ENCODE measurements at places on chromosomes 16 and 17.

DNA sequence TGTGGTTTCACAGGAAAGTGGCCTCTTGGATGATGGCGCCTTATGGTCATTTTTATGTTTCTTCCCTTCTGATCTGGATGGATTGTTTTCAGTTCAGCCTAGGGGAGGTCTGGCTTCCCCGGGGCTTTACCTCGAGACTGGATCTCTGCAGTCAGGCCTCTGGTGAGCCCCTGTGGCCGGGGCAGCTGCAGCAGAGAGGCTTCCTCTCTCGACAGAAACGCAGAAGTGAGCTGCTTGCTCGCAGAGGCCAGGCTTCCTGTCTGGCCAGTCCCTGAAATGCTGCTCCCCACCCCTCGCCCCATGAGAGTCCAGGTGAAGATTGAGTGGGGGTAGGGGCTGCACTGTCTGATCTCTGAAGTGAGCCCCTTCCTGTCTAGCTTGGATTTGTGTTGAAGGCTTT lies 44.0 kb downstream of the PLCG2 start:
- DNase-seq, result no peak

GRCh38 chr16:7209598-7209997 lies 123.0 kb upstream of the RBFOX1 start:
- no peak for DNase-seq

DNA sequence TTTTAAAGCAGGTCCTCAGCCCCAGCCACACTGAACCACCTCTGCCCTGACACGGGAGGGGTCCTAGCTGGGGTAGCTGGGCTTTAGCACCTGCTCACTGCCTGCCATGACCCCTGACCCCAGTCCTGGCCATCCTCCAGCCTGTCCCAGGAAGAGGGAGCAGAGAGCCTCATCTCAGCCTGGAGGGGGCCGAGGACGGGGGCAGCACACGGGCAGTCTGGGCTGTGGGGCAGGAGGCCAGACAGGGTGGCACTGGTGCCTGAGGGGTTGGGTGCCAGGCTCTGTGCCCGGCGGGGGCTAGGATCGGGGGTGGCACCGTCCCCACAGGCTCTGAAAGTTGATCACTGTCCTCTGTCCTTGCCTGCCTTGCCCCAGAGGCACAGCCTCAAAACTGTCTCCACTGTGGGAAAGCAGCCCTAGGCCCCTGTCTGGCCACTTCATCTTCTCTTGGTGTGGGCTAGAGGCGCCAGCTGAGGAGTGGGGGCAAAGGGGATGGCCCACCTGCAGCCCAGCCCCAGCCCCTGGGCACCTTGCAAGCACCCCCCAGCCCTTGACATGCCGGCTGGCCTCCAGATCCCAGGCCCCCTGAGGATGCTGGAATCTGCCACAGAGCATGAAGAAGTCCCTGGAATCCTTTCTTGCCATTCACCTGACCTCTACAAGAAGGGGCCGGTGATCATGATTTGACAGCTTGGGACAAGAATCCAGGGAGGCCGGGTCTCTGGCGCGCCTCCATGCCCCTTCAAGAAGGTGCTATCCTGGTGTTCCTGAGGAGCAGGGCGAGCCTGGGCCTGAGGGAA lies 15.7 kb downstream of the ENDOV start:
- no peak for DNase-seq

DNA sequence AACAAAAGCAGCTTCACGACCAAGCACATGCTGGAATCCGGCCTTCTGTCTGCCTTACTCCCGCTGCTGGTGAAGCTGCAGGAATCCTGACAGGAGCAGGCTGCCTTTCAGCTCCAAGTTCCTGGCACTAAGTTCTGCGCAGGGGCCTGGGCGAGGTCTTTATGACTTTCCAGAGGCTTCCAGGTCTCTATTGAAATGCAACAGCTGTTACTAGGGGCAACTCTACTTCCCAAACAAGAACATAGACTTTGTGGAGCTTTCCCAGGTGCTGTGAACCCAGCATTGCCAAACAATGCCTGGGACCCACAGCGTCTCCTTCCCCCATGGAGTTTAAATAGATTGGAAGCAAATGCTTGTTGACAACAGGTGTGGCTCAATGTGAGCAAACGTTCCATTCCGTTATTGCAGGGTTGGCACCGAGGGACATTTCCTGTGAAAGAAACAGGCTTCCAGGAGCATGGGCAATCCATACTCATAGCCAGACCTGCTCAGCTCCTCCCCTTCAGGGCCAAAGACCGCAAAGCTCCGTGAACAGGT lies 156.0 kb downstream of the CDH13 start:
- no peak for DNase-seq

- DNase-seq, result no peak
Observed at GRCh38 chr16:88376835-88377726, 5.7 kb upstream of the ZNF469 start.
